Bone marrow (tissue), 2 donors: ENCODE measurements at places on chromosomes 6 and 20.

- no peak for DNase-seq
Measured at GRCh38 chr6:121619013-121619412, 183.6 kb downstream of the GJA1 start.

GRCh38 chr6:39313526-39314272, 520 bp downstream of the KCNK17 start:
- DNase-seq: no peak

DNA sequence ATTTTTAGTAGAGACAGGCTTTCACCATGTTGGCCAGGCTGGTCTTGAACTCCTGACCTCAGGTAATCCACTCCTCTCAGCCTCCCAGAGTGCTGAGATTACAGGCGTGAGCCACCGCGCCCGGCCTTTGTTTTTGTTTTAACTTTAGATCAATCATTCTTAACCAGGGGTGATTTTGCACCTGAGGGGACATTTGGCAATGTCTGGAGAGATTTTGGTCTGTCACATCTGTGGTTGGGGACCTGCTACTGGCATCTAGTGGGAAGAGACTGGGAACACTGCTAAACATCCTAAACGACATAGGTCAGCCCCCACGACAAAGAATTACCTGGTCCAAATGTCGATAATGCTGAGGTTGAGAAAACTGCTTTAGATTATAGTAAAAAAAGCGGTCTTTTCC, 82.3 kb downstream of the C6orf52 start:
- DNase-seq: no peak

- no peak for DNase-seq
Measured at GRCh38 chr20:59214606-59215547, 51.3 kb downstream of the ZNF831 start.

DNA sequence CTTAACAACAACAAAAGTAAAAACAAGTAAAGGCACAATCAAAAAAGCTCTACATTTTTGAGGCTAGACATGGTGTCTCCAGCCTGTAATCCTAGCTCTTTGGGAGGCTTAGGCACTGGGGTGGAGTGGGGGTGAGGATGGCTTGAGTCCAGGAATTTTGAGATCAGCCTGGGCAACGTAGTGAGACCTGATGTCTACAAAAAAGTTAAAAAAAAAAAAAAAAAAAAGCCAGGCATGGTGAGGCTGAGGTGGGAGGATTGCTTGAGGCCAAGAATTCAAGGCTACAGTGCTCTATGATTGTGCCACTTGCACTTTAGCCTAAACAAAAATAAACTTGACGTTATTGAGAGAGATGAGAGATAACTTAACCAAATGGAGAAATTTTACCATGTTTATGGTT, 60.1 kb downstream of the QKI start:
- DNase-seq: no peak

DNA sequence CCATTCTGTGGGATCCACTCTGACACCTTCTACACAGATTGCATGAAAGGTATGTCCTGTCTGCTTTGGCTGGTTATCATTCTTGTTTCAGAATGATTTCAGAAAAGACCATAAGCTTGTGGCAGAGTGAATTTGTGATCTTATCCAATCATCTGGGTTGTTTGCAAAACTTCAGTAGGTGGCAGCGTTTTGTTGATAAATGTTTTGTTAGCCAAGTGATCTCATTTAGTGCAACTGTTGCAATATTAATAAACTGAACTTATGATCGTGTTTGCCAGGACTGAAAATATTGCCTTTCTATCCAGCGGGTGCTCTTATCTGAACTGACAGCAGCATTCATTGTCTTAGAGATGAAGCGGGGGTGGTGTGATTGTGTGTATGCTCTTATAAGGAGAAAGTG, 613.2 kb upstream of the NOX3 start:
- DNase-seq: peak; percentile 61

- DNase-seq: no peak
Measured at GRCh38 chr20:51456511-51457509, 85.7 kb downstream of the NFATC2 start.

- DNase-seq: no peak
Measured at GRCh38 chr6:46789434-46790354, 3.5 kb upstream of the MEP1A start.
